ENCODE measurements at places on chromosomes 5 and 9.

DNA sequence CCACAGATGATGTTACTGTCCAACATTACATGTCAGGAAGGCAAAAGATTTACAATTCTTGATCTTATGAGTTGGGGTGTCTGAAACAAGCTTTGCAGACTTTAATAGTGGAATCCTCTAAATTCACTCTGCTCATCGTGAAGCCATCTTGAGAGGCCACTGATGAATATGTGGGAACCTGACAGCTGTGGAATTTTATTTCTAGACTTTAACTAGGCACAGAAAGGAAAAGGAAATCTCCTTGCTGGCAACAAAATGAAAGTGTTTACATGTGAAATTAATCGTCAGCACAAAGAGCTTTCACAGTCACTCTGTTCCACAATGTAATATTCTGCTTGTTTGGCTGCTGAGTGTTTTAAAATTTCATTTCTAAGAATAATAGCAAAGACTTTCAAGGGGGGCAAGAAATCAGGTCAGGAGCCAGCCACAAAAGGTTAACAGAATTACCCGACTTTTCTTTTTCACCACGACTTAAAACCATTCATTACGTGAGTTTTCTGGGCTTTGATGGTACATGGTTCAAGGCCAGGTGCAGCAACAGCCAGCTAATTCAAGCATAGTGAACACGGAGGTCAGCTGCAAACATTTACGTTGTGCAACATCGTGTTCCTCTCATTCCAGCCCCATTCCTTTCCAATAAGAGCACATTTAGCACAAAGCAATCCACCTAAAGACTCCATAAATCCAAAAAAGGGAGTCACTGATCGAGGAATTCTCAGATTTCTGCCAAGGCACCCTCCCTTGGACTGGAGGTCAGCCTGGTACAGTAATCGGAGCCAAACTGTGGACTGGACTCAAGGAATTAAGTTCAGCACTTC is 14.6 kb downstream of the NREP start:
- DNase-seq = no peak

DNA sequence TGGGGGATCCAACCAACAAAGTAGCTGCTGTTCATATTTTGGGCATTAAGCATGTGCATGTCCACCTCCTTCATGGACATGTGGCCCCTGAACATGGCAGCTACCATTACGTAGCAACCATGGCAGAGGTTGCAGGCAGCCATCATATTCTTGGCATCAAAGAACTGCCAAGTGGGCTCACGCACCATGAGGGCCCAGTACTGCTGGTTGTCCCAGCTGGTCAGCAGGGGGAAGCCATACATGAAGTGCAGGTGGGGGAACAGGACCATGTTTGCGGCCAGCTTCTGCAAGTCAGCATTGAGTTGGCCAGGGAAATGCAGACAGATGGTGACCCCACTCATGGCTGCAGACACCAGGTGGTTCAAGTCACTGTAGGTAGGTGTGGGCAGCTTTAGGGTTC is 9.5 kb downstream of the MTAP start:
- DNase-seq = no peak

GRCh38 chr5:126562823-126563222 is 32.2 kb downstream of the ALDH7A1 start:
- no peak for DNase-seq

- DNase-seq = no peak
Measured at GRCh38 chr5:91223886-91224285, 159.2 kb downstream of the ARRDC3 start.

DNA sequence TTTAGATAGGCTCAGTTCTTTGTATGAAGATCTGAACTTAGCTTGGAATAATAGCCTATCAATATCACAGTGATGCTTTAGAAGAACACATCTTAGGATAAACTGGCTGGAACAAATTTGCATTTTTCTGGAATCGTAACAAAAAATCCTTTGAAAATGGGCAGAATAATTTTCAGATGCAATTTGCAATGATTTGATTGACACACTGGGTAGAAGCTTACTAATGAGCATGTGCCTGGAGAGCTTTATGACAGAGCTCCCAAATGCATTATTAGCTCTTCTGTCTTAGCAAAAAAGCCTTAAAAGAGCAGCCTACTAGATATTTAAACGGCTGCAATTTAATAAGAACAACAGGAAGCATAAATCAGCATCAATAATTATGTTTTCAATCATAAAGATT is 76.8 kb upstream of the TXNDC8 start:
- no peak for DNase-seq

- no peak for DNase-seq
Measured at GRCh38 chr5:93436083-93436482, 144.9 kb downstream of the NR2F1-AS1 start.

Data from stimulated activated CD4-positive, alpha-beta T cell treated with anti-CD3 and anti-CD28 coated beads, Interleukin-12 subunit alpha, Interleukin-12 subunit beta, amount 100 ng/mL, for 4 hours (primary cell).